Body of pancreas (tissue), 4 donors: ENCODE measurements at places on chromosomes 7 and 10. TPM values are rescaled to one million over a fixed set of nuclear protein-coding genes. Genes with fewer than 3 reads are reported as not detected.

Gene BLNK
- total RNA-seq: 55.4 TPM

Gene NXPH1
- total RNA-seq: not detected

Gene ADRA2A
- 25.4 TPM for total RNA-seq

Gene IFIT1B
- not detected for total RNA-seq
